ENCODE measurements at places on chromosomes 5 and 9.

DNA sequence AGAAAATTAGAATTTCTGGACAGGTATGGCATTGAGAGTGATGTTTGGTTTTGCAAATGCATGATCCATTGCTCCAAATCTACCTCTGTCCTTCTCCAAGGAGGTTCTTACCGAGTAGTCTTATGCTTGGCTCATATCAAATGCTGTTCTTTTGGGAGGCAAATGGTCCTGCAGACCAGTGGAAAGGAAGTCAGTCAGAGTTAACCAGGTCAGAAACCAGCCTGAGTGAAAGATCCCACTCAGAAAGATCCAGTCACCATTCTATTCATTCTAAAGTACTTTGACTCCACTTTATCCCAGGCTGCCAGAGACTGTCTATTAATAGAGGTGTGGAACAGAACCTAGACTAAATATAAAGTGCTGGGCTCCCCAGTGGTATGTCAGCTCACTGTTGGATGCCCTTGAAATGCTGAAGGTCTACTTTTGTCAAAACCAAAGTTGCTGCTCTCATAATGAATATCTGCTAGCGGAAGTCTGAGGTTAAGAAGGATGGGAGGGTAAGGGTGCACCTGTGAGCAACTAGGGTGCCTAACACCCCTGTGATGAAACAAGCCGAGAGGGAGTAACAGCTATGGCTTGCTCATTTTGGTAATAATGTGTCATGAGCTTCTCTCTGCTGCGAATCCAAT, 302.2 kb downstream of the ZNF608 start:
- no peak for DNase-seq

DNA sequence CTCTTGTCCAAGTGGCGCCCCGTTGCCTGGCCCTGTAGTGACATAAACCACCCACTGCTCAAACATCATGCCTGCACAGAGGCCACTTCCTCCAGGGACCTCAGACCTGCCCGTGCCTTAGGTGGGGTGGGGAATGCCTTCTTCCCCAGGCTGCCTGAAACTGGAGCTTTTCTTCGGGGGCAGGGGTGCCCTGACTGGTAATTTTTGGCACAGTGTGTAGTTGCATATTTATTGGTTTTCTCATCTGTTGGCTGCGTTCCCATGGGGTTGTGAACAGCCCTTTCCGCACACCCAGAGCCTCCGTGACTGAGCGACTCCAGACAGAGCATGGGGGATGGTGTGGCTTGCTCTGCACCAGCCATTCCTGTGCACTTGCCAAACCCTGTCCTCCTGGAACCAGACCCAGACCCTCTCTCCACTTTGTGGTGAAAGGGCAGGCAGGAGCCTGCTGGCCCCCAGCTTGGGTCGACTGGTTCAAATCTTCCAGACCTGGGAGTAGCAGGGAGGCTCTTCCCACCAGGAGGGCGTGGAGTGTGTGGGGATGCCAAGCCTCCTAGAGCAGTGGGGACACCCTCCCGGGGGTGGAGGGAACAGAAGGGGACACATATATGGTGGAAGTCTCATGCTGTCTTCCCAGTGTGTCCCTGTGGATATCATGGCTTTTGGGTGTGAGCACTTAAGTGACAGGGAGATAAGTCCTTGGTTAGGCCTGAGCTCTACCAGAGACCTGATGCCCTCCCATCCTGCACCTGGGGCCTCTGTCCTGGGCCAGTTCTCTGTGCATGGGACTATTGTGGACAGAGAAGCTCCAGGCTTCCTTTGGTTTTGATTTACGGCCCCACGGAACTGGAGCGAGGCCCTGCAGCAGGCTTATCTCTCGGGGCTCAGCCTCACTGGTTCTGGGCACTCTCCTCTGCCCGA, 39.6 kb downstream of the WNK2 start:
- peak; percentile 24 for DNase-seq

DNA sequence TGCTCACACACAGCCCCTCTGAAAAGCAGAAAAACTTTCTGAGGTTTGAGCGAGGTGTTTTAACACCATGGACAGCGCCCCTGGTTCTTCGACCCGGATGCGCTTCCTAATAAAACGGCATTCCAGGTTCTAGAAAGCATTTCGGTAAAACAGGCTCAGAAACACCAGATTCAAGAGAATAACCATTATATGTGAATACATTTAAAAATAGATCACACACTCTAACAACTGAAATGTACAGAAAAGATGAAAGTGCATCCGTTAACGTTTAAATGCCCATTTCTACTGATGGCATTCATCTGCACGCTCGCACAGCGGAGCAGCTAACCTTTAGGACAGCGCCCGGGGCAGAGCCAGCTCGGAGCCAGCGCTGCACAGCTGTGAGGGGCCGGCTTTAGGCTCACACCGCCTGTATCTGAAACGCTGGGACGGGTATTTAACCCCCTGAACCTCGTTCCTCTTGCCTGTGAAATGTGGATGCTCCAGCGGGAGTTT, 26.3 kb upstream of the TENT4A start:
- DNase-seq: no peak

DNA sequence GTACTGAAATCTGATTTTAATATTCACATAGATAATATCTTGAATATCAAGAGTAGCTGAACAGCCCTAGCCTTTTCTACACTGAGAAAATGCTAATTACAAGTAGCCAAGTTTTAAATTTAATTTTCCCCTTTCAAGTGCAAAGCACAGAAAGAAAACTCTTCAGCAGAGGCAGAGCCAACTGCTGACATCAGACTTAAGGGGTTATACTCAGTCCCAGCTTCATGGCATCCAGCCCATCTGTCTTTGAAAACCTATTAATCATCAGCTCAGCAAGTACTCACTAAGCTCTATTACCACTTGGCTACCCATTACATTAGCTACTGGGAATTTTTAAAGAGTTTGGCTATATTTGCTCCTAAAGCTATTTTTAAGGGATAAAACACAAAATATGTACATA, 220.5 kb downstream of the SLC12A2 start:
- no peak for DNase-seq

DNA sequence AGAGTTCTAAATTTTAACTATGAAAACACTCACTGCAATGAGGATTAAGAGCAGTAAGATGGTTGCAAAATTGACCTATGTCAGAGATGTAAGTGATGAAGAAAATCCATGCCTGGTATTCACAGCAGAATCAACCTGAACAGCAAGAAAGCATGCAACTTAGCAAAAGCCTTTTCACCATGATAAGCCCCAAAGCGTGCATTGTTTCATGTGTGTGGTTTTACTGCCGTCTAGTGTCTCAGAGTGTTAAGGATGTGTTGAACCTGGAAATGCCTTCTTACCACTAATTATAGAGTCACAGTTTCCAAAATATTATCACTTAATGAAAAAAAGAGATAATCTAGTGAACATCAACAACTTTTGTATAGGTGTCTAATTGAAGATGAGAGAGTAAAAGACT, 415.2 kb upstream of the TRPC7 start:
- no peak for DNase-seq

DNA sequence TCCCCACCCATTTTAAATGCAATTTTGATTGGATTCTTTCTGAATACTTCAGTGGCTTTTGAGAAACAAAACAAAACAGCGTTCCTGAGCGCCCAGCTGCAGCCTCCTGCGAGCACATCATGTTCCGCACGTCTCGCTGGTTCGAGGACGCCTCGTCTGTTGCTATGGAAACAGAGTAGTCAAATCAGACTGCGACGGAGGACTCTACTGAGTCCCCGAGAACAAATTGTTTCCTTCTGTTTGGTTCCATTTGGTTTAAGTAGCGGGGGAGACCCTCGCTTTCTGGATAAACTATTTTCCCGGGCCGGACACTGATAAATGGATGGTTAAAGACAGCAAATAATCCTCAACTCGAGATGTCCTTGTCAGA, 69.0 kb downstream of the SLC28A3 start:
- DNase-seq: no peak

DNA sequence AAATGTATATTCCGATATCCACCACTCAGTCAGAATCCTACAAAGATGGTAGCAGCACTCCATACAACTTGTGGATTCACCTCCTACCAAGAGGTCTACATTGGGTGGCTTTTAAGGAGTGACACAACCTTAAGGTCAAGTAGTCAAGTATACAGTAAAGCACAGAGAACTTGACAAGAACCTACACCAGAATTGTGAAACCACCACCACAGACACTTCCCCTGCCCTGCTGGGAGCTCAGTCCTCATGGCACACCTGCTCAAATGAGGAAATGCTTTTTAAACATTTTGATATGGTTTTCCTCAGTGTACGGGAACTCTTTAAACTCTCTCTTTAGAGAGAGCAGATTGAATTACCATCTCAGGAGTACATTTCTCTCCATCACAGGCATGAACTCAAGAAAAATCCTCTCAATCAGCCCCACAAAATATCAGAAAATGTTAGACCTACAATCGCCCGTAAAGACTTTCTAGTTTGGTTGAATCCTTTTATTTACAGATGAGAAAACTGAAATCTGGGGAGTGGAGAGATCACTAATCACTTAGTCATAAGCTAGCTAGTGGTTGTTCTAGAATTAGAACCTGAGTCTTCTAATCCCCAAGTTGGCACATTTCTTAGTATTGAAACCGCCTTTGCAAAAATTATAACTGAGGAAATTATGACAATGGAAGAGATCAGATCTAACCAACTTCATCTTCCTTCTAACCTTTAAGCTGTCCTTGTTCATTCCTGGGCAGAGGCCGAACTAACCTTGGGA, 38.5 kb upstream of the NR4A3 start:
- no peak for DNase-seq

DNA sequence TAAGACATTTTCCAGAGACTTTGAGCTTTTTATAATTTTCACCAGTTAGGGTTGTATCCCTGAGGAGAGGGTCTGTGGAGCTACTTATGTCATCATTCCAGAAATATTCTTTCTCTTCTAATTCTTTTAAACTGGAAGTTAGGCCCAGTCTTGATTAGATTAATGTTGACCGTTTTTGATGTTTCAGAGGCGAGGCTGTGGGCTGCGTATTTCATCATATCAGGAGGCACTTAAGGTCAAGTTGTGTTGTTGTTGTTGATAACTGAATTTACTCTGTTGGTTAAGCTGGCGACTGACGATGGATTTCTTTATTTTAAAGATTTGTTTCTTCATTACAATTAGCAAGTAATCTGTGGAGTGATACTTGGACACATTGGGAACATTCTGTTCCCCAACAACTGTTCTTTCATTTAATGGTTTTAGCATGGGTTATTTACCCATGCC, 20.1 kb downstream of the IPO11 start:
- DNase-seq: no peak

GRCh38 chr5:163822548-163822947, 317.1 kb downstream of the MAT2B start:
- no peak for DNase-seq

GRCh38 chr5:66129144-66129543, 15.0 kb upstream of the SREK1 start:
- DNase-seq: no peak

- DNase-seq: peak; percentile 6
These were observed 11.3 kb downstream of the MYOZ3 start for GRCh38 chr5:150672237-150672883.

GRCh38 chr9:94855903-94856302, 129.4 kb downstream of the AOPEP start:
- no peak for DNase-seq

DNA sequence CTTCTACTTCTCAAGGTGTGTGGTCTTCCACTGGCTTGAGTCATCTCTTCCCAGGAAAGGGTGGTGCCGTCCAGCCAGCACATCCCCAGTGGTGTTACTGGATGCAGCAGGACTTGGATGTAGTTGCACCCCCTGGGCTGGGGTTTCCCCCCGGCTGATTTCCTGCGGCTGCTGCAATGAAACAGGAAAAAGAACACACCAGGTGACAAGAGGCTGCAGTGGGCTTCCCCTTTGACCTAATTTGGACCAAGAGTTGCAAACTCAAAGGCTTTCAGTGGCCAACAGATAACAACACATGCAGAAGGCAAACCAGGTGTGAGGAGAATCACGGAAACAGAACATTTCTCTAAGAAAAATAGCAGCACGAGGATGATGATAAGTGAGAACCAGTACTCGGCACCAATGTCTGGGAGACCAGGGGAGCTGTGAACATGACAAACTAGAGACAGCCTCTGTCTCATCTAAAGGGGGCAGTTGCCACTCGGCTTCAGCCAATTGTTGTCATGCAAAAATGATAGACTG, 83.7 kb downstream of the PDE6A start:
- DNase-seq: no peak

DNA sequence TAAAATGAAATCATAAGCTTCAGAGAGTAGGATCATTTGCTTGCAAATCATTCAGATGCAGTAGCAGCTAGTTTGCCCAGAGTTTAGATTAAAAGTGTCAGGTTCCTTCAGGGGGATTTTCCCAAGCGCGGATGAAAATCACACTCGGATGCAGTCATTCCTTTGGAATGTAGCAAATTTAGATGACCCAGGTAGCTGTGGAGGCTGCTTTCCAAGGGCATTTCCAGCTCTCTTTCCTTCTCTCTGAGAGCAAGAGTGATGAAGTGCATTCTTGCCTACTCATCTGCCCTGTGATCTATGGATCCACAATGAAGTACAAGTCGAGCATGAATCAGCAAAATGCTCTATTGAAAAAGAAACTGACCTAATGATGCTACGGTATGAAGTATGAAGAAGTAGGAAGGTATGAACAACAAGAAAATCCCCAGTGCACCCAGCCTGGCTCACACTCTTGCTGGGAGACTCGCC, 200.2 kb downstream of the PLK2 start:
- DNase-seq: no peak

- no peak for DNase-seq
These were observed 34.2 kb upstream of the CDC42SE2 start for GRCh38 chr5:131229623-131230022.

DNA sequence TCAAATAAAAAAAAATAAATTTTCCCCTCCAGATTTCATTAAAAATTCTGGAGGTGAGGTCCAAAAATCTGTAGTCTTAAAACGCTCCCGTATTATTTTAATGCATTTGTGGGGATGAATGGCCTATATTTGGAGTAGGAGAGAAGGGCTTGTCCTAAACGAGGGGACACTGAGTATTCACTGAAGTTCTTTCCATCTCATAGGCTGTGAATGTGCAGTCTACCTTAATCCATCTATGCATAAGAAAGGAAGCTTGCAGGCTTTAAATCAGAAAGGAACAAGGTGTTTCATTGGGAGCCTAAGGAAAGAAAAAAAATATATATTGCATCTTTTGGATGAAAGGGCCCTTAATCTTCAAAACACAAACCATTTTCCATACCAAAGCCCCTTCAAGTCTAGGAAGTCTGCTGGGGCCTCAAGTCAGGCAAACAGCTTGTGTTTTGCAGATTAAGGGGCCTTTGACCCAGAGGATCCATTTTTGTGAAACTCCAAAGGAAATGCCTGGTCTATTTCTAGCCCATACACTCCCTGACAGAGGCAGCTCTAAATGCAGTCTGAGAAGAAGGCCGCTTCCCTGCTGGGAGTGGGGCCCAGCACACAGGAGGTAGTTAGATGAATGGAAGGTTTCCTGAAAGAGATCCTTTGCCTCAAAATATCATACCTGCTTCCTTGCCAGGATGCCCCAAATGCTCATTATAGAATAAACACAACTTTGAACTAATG, 35.6 kb downstream of the BRINP1 start:
- no peak for DNase-seq

DNA sequence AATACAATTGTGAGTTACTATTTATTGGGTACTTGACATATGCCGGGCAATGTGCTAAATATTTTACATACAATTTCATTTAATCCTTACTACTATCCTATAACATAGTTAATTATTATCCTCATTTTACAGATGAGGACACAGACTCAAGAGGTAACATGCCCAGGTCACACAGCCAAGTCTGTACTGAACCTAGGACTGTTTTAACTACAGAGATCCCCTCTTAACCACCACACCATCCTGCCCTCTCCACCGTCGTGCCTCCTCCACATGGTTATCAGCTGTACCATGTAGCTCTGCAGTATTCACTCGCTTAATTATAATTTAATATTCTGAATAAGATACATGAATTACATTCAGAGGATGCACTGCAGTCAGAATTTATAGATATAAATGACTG, 5.3 kb downstream of the RAB14 start:
- no peak for DNase-seq

Measured in NCI-H345 (cell line).